ENCODE measurements at places on chromosomes 1 and 21.

- no peak for DNase-seq
Observed at GRCh38 chr1:33050221-33051076, 13.8 kb upstream of the AK2 start.

GRCh38 chr1:7398982-7399381 lies 372.1 kb upstream of the VAMP3 start:
- no peak for DNase-seq

DNA sequence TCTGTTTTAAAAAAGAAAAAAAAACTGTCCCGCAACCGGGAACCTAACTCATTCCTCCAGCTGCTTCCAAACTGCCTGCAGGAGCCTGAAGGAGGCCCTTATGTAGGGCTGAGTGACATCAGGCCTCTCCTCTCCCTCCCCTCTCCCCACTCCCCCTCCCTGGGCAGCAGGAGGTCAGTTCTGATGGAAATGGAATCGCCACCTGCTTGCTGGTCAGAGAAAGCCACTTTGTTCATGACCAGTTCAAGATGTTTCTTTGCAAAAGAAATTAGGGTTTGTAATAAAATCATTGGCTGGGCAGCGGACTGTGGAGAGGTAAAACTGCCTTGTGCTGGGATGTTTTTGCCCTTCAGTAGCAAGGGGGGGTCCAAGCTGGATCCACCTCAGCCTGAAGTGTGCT lies at the start of gene MAP1LC3C:
TSS of gene MAP1LC3C (minus strand) at position 73 of the 400 bp plus-strand sequence. CDS start 90 bp downstream, outside the sequence.
- DNase-seq: no peak

- peak; percentile 96 for DNase-seq
Observed at GRCh38 chr1:85137660-85138059, 63.2 kb downstream of the SYDE2 start.

DNA sequence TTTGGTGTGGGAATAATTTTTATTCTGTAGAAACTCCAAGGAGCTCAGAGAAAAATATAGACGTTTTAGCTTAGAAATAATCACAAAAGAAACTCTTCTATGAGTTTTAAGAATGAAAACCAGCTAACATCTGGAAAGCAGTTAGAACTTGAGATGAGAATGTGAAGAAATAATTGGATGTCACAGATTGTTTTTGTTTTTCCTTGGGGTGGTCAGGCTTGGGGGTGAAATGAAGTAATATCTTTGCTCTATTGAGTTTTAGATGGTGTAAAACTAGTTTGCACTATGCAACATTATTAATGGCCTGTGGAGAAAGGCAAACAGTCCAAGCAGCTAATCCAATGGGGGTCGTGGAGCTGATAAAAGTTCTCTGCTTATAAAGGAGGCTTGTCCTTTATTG lies 101.2 kb downstream of the FMN2 start:
- no peak for DNase-seq

DNA sequence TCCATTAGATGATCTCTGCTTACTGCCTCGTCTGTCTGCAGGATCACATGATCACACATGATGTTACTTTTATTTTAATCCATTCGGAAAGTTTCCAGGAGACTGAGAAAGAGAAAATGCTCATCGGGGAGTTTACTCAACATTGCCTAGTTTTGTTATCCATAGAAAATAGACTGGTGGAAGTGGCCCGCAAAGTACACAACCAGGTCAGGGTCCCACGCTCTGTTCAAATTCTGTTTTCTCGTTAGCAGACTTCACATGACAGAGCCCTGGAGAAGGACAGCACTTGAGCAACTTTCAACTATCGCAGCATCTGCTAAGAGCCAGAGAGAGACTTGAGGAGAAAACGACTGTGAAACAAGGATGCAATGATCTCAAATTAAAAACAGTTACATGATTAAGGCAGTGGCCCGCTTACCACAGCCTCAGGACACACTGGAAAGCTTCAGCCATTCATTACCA lies 44.2 kb downstream of the ADAMTS1 start:
- no peak for DNase-seq

DNA sequence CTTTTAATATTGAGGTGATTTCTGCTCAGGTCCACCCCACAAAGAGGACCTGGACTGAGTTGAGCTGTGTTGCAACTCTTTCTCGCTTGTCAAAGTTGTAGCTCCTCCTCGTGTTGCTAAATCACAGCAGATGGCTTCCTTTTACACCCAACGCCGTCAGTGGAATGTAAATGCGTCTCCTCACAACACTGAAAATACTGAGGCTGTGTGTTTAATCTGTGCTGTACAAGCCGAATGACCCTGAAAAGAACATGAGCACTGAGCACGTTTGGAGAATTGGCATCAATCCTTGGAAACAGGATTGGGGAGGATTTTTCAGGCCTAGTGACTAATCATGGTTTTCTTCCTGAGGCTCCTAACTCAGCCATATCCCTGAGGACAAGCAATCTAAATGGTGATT lies 196.0 kb downstream of the CRB1 start:
- peak; percentile 49 for DNase-seq

- DNase-seq: no peak
Observed at GRCh38 chr1:42825036-42825851, 8.0 kb upstream of the SVBP start.

DNA sequence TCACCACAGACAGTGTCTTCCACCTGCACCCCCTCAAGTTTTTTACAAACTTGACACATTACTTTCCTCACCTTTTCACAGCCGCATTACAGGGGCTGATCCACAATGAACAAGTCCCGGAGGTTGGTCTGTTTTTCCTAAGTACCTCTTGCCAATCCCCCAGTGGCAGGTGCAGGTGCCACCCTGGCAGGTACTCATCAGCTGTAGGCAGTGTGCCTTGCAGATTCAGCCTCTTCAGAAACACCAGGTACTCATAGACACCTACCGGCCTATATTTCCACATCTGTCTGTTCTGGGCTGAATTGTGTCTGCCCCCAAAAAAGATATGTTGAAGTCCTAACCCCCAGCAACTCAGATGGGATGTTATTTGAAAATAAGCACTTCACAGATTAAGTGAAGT lies 81.4 kb upstream of the CNIH3 start:
- no peak for DNase-seq

- no peak for DNase-seq
Observed at GRCh38 chr1:221869779-221870178, 127.9 kb upstream of the DUSP10 start.
